Dermis lymphatic vessel endothelial cell (primary cell): ENCODE measurements at places on chromosomes 16 and 17. TPM values are rescaled to one million over a fixed set of nuclear protein-coding genes. Genes with fewer than 3 reads are reported as not detected.

The GJD3 gene
- total RNA-seq, result 3.1 and 3.5 TPM in 2 replicates

The CCL17 gene
- not detected in 2 replicates for total RNA-seq

The MYH11 gene
- under 0.01 TPM in 1 of 2 replicates, not detected in the other for total RNA-seq

The HASPIN gene
- total RNA-seq, result 1.1 and 1.4 TPM in 2 replicates

The USH1G gene
- not detected in 2 replicates for total RNA-seq

The TP53TG3F gene
- total RNA-seq, result not detected in 2 replicates

The KCNH4 gene
- under 0.01 TPM in 2 replicates for total RNA-seq

The VKORC1 gene
- 55.5 and 61.9 TPM in 2 replicates for total RNA-seq

The TPSD1 gene
- not detected in 2 replicates for total RNA-seq

The TNFRSF13B gene
- total RNA-seq, result not detected in 2 replicates

The ENPP7 gene
- total RNA-seq, result not detected in 2 replicates

The SLC25A39 gene
- 51.4 and 54.2 TPM in 2 replicates for total RNA-seq

The GEMIN4 gene
- 7.7 and 8.9 TPM in 2 replicates for total RNA-seq

The EME1 gene
- total RNA-seq, result 0.65 and 0.77 TPM in 2 replicates

The GCGR gene
- total RNA-seq, result not detected in 2 replicates

The CXCL16 gene
- total RNA-seq, result 0.54 and 0.77 TPM in 2 replicates

The PIK3R5 gene
- not detected in 2 replicates for total RNA-seq

The PRR35 gene
- total RNA-seq, result not detected in 2 replicates

The CLDN9 gene
- total RNA-seq, result not detected in 2 replicates

The TBC1D3C gene
- total RNA-seq, result 0.87 TPM in 1 of 2 replicates, not detected in the other

The RHBDF1 gene
- 9.8 and 17.0 TPM in 2 replicates for total RNA-seq

The OR1A1 gene
- not detected in 2 replicates for total RNA-seq

The PARN gene
- total RNA-seq, result 19.1 and 19.3 TPM in 2 replicates

The KRT15 gene
- under 0.01 TPM in 2 replicates for total RNA-seq

The KAT8 gene
- 42.3 and 42.9 TPM in 2 replicates for total RNA-seq

The SLC16A13 gene
- 1.3 TPM in 2 replicates for total RNA-seq

The NPIPA8 gene
- total RNA-seq, result not detected in 2 replicates

The CCL11 gene
- total RNA-seq, result not detected in 2 replicates

The ABI3 gene
- 9.1 and 14.4 TPM in 2 replicates for total RNA-seq

The ANKRD40CL gene
- not detected in 2 replicates for total RNA-seq

The RHBDL3 gene
- total RNA-seq, result under 0.01 TPM in 2 replicates

The CSH1 gene
- total RNA-seq, result not detected in 2 replicates

The KRTAP16-1 gene
- not detected in 2 replicates for total RNA-seq

The KCNJ12 gene
- under 0.01 and 0.09 TPM in 2 replicates for total RNA-seq

The STH gene
- not detected in 2 replicates for total RNA-seq

The MIEF2 gene
- total RNA-seq, result 10.5 and 14.8 TPM in 2 replicates

The CSH2 gene
- total RNA-seq, result not detected in 2 replicates

The G6PC1 gene
- not detected in 2 replicates for total RNA-seq

The RUNDC3A gene
- total RNA-seq, result 0.22 and 0.95 TPM in 2 replicates

The AP2B1 gene
- total RNA-seq, result 87.7 and 87.8 TPM in 2 replicates

The EXOC3L1 gene
- total RNA-seq, result 47.2 and 80.1 TPM in 2 replicates

The NME2 gene
- total RNA-seq, result 576 and 680 TPM in 2 replicates

The MLKL gene
- 8.6 and 16.8 TPM in 2 replicates for total RNA-seq

The TNFRSF17 gene
- total RNA-seq, result not detected in 2 replicates

The OR1F1 gene
- not detected in 2 replicates for total RNA-seq

The NFAT5 gene
- 22.9 and 30.0 TPM in 2 replicates for total RNA-seq

The PIK3R6 gene
- total RNA-seq, result under 0.01 TPM in 1 of 2 replicates, not detected in the other

The HSD11B2 gene
- 0.09 TPM in 1 of 2 replicates, not detected in the other for total RNA-seq

The PPY gene
- total RNA-seq, result not detected in 2 replicates

The SMG6 gene
- total RNA-seq, result 20.5 and 29.8 TPM in 2 replicates

The C1QTNF1 gene
- 3.0 and 10.5 TPM in 2 replicates for total RNA-seq

The SLC6A2 gene
- 0.11 TPM in 1 of 2 replicates, not detected in the other for total RNA-seq

The ZP2 gene
- 0.11 TPM in 1 of 2 replicates, not detected in the other for total RNA-seq

The ATP2A3 gene
- total RNA-seq, result 0.09 and 0.11 TPM in 2 replicates

The MRPS23 gene
- total RNA-seq, result 23.1 and 31.6 TPM in 2 replicates

The CYGB gene
- 0.95 and 3.3 TPM in 2 replicates for total RNA-seq

The EVI2A gene
- 0.11 and 0.17 TPM in 2 replicates for total RNA-seq

The PRR29 gene
- 0.54 and 0.60 TPM in 2 replicates for total RNA-seq

The ABCC11 gene
- total RNA-seq, result not detected in 2 replicates

The NATD1 gene
- 2.6 TPM in 2 replicates for total RNA-seq
